Sciatic nerve (tissue), 2 donors: ENCODE measurements at places on chromosomes 2 and 18. TPM values are rescaled to one million over a fixed set of nuclear protein-coding genes. Genes with fewer than 3 reads are reported as not detected.

TUBB8B gene
- total RNA-seq, result not detected

NMUR1 gene
- total RNA-seq, result 1.4 TPM

DSC2 gene
- total RNA-seq, result 7.4 TPM

CCBE1 gene
- total RNA-seq, result 0.67 TPM

NCK2 gene
- total RNA-seq, result 31.0 TPM

IL1RL1 gene
- 3.8 TPM for total RNA-seq

GAREM2 gene
- total RNA-seq, result 6.8 TPM

PROKR1 gene
- 0.18 TPM for total RNA-seq

KIAA2012 gene
- not detected for total RNA-seq

MBOAT2 gene
- total RNA-seq, result 67.6 TPM

GALNT14 gene
- 1.2 TPM for total RNA-seq

RESP18 gene
- not detected for total RNA-seq

ALPI gene
- not detected for total RNA-seq

TPRKB gene
- 16.1 TPM for total RNA-seq

AMER3 gene
- not detected for total RNA-seq

COL6A3 gene
- 198 TPM for total RNA-seq

IGFBP2 gene
- total RNA-seq, result 40.2 TPM

IL37 gene
- total RNA-seq, result not detected

CXCR1 gene
- total RNA-seq, result 4.9 TPM

ATP6V1B1 gene
- 1.3 TPM for total RNA-seq

PLEK gene
- total RNA-seq, result 21.0 TPM

PLGLB1 gene
- 8.9 TPM for total RNA-seq

UGT1A6 gene
- not detected for total RNA-seq

LRATD1 gene
- 3.0 TPM for total RNA-seq

HAAO gene
- total RNA-seq, result 14.3 TPM

DYNAP gene
- not detected for total RNA-seq

ANKRD62 gene
- total RNA-seq, result not detected

TACR1 gene
- total RNA-seq, result 9.7 TPM

CHRNG gene
- not detected for total RNA-seq

CNPPD1 gene
- total RNA-seq, result 55.8 TPM

LMAN2L gene
- total RNA-seq, result 19.3 TPM

MROH2A gene
- not detected for total RNA-seq

GREB1L gene
- total RNA-seq, result 2.0 TPM

EXOC6B gene
- total RNA-seq, result 49.9 TPM
